ENCODE measurements at places on chromosomes 7 and 10.

DNA sequence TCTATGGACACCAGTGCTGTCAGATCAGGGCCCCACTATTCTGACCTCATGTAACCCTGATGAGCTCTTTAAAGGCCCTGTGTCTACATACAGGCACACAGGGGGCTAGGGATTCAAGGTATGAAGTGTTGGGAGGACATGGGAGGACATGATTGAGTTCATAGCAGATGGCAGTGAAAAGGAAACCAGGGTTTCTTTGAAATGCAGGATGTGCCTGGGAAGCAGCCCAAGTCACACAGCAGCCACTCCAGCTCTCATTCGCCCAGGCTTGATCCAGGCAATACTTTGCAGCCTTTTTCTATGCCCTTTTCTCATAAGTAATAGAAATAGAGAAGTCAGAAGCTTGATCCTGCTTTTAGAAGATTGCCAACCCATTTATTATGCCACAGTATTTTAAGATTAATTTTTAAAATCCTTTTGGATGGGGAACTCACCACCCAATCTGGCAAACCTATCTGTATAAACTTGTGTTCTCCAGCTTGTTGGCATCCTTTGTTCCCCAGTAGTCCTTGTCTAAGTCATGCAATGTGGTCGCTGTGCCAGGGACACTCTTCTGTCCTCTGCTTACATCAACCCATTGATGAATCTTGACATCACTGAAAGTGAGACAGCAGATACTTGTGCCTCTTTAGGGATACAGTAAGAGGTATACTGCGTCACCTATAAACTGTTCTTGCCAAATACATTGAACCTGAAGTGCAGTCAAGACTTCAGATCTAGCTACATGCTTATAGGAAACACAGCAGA lies 95.0 kb downstream of the TAF3 start:
- no peak for DNase-seq

DNA sequence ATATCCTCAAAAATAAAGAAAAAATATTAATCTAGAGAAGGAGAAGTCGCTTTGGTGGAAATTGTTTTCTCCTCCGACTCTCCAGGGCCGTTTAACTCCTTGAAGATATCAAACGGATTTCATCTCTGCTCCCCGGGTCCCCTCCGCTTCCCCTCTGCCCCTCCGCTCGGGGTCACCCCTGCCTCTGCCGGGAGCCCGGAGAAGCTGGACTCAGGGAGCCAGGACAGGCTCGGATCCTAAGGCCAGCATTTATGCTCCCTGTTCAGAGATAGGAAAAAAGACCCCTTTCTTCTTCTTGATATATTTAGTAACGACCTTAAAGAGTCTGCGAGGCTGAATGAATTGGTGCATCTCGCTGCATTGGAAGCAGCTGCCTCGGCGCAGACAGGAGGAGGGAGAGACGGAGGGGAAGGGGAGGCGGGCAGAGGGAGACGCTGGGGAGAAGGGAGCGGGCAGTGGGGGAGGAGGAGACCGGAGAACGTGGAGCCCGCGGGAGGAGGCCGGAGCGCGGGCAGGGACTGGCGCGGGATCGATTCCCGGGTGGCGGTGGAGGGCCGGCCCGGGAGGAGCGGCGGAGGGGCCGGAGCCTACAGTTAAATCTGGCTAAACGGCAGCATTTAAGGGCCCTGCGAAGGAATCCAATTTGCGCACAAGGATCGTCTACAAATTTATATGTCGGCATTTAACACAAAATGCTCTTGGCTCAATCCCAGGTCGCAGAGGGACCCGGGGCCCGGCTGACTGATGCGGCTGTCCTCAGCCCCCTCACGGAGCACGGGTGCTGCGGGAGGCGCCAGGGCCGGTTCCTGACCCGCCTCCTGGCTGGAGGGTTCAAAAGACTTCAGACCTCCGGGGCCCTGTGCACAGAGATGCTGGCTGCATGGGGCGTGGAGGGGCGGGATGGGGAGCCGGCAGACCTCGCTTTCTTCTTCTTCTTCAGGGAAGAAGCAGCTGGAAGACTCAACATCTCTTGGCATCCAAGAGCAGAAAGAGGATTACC lies 55.6 kb downstream of the CRTAC1 start:
- DNase-seq, result no peak

DNA sequence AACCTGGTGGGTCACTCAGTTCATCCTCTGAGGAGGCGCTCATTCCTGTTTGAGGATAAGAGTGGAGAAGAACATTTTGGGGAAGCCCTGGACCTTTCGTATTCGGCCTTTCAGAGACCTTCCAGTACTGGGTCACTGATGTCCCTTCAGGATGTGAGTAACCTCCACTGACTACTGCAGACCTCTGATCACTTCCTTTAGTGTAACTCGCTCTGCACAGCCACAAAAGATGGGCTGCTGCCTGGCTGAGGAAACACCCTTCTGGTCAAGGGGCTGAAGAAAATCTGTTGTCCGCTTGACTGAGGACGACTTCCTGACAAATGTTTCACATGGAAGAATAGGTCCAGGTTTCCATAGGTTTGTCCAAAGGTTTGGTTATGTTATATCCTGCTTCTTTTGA lies 15.9 kb upstream of the TBXAS1 start:
- no peak for DNase-seq

DNA sequence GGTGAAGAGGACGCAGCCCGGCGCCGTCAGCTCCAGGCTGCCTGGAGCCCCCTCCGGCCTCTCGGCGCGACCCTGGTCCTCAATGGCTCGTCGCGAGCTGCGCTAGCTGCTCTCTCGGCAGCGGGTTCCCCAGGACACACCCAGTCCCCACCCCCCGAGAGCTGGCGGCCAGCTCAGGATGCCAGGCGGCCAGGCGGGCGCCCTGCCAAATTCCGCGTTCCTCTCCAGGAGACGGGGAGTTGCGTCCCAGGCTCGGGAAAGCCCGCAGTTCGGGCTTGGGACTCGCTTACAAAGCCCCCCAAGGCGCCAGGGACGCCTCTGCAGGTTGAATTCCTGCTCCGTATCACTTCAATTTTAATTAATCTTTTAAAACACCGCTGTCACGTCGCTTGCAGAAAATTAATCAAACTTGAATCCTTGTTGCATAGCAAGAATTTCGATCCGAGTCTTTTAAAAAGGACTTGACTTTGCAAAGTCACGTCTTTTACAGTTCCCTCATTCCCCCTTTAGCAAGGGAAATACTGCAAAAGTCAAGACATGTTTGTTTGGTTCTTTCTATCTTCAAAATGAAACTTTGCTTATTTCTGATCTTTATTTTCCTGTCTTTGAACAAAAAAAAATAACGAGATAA lies 28.2 kb downstream of the SKIDA1 start:
- no peak for DNase-seq

GRCh38 chr7:111892588-111892987 lies 313.6 kb downstream of the DOCK4 start:
- no peak for DNase-seq

DNA sequence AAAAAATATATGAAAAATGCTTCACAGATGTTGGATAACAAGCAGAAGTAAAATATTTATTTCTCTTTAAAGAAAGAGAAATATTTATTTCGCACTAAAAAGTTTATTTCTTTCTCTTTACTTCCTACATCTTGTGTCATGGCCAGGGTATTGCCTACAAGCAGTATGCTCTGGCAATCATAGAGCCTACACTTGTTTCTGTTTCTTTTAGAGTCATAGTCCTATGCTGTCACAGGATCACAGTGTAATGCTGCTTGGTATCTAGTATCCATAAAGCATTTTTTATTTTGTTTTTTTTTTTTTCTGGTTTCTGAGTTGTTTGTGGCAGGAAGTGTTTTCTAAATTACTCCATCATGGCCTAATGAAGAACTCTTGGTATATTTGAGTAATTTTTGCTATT lies 116.0 kb downstream of the ATRNL1 start:
- DNase-seq, result no peak

- no peak for DNase-seq
These were observed 153.9 kb downstream of the AGMO start for GRCh38 chr7:15407910-15408309.

DNA sequence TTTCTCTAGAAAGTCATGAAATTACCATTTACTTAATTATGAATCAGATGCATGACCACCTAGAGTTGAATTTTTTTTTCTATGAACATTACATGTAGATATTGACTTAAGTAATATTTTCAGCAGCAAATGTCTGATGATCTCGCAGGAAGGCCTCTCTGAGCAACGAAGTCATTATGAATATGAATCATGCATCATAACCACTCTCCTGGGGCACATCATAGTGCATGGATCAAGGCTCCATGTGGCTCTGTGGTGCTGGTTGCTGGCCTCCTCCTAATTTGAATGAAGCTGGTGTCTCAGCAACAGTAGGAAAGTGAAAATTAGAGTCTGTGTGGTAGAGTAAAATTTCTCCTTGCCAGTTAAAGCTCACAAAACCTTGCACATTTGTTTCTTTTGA lies 121.4 kb upstream of the INHBA start:
- DNase-seq, result no peak

DNA sequence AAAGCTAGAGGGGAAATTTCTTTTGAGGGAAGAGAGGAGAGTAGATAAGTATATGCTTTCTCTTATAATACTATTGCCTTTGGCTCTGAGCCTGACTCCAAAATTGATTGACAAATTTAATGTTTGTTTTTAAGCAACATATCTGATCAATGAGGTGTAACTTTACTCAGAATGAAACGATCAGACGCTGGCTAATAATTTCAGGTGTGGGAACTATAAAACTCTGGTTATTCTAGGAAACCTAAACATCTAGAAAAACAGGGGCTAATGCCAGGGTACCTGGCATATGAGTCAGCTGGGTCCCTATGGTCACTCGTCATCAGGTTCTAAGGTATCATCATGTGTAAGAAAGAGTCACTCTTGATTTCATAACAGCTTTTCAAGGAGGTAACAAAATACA lies 139.7 kb downstream of the ATE1 start:
- DNase-seq, result no peak

DNA sequence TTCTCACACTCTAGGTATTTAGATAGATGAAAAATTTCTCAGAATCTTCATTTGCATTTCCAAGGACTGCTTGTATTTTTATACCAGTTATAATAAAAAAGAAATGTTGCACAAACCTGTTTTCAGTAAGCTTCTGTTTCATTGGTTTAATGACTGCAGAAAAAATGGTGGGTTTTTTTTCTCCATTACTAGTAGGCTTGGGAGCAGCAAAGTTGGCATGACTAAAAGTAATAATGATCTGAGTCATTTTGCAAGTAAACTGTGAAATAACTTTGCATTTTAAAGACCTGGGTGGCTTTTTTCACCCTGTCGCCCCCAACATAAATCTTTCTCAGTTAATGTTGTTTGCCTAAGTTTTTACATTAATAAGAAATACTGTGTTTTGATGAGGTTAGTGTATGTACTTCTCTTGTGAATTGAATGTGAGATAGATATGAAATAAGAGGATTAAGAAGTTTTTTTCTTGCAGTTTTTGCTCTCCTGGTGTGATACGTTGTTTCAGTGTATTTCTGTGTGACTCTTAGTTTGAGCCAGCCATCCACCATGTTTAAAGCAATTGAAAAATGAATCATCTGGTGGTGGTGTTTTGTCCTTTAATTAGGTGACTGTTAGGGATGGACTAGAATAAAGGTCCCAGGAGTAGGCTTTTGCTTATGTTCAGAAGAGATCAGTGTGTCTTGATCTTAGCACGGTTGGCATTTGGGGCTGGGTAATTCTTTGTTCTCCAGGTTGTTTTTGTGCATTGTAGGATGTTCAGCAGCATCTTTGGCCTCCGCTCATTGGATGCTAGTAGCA lies 1.8 kb downstream of the GNAI1 start:
- no peak for DNase-seq

DNA sequence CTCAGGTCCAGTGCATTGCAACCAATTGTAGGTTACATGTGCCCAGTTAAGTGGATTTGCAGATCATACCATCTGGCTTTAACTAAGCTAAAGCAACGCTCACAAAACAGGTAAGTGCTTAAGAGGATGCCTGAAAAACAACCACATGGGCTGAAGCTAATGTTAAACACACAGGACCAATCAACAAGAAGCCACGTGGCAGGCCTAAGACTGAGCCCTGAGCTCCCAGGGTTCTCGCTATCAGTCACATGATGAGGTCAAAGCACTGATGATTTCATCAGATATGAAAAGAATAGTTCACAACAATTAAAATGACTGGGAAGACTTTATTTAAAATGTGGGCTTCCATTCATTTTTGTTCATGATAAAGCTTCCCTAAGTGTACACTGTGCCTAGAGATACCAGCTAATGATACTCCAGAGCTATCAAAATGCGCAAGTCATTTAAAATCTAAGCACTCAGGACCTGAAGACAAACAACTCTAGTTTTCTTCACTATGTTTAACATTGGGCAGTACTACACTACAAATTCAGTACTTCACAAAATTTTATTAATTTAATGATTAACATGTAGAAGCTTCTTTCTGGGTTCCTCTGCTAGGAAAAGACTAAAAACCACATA lies 90.6 kb downstream of the PIP4K2A start:
- DNase-seq, result no peak

DNA sequence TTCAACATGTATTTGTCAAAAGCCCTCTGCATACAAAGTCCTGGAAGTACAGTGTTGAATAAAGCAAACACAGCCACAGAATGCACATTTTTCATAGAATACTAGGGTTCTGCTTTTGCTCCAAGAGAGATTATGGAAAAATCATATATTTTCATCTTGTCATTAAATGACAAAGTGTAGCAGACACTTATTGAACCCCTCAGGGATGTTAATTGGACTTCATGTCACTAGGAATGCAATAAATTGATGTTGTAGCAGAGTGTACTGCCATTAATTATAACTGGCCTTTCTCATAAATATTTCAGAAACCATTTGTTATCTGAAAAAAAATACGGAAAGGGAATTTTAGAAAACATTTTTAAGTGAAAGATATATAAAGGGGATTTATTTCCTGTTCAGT lies 64.5 kb upstream of the TAC1 start:
- no peak for DNase-seq

DNA sequence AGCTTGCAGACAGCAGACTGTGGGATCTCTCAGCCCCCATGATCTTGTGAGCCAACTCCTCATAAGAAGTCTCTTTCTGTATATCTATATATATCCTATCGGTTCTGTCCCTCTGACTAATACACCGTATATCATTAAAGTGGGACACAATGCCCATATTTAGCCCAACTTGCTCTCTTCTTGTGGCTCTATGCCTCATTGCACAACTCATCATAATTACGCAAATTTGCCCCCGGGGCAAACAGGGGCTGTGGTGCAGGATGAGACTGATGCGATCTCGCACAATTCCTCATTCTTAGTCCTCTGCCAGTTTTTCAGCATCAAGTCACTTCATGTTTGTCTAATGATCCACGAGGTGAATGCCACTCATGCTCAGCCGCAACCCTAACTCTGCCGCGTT lies 183.2 kb downstream of the PRPF18 start:
- DNase-seq, result no peak

GRCh38 chr10:62335326-62335725 lies 38.8 kb upstream of the ZNF365 start:
- DNase-seq, result no peak

All from NCI-H2029 treated with DMSO at 0.1 percent for 48 hours (cell line).